NCI-H1092 (cell line): ENCODE measurements at places on chromosomes 3 and 15.

DNA sequence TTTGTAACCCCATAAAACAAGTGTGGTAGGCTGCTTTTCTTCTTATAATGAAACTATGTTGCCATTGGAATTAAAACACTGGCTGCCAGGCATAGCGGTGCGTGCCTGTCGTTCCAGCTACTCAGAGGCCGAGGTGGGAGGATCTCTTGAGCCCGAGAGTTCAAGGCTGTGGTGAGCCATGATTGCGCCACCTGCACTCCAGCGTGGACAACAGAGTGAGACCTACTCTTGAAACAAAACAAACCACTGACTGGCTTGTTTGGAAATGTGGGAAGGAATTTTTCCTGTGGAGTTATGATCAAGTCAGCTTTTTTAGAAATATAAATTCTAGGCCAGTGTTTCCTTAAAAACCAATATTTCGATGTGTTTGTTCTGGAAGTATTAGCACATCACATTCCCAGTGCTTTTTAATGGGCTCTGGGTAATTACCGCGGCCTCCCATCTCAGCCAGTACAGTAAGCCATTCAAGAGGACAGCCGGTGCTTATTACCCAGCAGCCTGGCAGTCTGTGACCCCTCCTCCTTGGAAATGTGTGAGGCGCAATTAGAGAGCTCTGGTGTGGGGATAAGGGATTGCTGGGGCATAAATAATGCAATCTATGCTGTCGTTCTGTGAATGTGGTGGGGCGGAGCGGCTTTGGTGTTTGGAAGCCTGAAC lies 58.3 kb upstream of the TRAK1 start:
- DNase-seq = peak; percentile 75

- DNase-seq = no peak
These were observed 19.2 kb upstream of the ITPKA start for GRCh38 chr15:41474436-41474835.

- no peak for DNase-seq
These were observed 12.8 kb upstream of the ARRDC4 start for GRCh38 chr15:97947465-97948260.

DNA sequence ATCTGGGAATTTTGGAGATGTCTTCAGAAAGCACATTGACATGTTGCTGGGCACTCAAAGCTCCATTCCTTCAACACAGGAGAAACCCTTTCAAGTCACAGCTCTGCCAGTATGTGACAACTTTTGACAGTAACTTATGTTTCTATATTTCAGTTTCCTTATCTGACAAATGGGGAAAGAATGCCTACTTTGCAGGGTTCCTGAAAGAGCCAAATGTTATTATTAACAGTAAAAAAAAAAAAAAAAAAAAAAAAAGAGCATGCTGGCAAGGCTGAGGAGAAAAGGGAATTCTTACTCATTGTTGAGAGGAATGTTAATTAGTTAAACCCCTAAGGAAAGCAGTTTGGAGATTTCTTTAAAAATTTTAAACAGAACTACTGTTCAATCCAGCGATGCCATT lies 272.5 kb upstream of the TGFBR2 start:
- DNase-seq = no peak

DNA sequence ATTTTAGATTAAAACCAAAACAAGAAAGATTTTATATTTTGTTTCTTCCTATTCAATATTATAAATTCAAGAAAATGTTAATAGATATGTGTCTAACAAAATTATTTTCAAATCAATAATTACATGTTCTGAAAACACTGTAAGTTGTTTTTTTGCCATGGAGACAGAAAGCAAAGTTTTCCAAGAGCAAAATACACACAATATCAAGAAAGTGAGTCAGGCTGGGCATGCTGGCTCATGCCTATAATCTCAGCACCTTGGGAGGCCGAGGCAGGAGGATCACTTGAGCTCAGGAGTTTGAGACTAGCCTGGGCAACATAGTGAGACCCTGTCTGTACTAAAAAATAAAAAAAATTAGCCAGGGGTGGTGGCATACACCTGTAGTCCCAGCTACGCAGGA lies 71.7 kb downstream of the TTC23 start:
- DNase-seq = no peak

GRCh38 chr15:80615783-80616391 lies 79.2 kb upstream of the ABHD17C start:
- peak; percentile 70 for DNase-seq

- no peak for DNase-seq
These were observed 79.7 kb downstream of the FBN1 start for GRCh38 chr15:48565560-48566482.

GRCh38 chr3:130509008-130509407 lies 8.0 kb upstream of the COL6A6 start:
- no peak for DNase-seq

- DNase-seq = peak; percentile 28
These were observed 59.7 kb downstream of the NOX5 start for GRCh38 chr15:69074001-69074842.

DNA sequence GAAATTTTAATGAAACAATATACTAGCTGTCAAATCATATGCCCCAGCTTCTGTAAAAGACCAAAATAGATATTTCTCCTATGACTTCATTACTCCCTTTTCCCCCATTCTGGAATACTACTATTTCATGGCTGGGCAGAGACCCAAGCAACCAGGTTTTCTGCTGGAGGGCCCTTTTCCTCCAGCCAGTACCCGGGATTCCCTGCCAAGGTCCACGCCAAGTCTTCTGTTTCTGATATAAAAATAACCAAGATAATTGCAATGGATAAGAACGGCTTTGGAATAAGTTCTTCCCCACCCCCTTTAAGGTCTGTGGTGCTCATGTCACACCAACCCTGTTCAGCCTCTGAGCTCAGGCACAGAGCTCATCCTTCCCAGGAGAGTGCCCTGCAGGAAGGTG lies 17.2 kb upstream of the NMNAT3 start:
- DNase-seq = no peak

GRCh38 chr3:47495111-47495510 lies 18.4 kb downstream of the ELP6 start:
- DNase-seq = no peak

- DNase-seq = no peak
These were observed 15.2 kb downstream of the ARPP21 start for GRCh38 chr3:35654476-35654875.

- DNase-seq = no peak
These were observed 110.3 kb downstream of the OXSM start for GRCh38 chr3:25900161-25900560.

- no peak for DNase-seq
These were observed 49.9 kb downstream of the RPLP1 start for GRCh38 chr15:69502470-69503045.

- no peak for DNase-seq
These were observed 110.4 kb downstream of the LRRC28 start for GRCh38 chr15:99361545-99362185.

DNA sequence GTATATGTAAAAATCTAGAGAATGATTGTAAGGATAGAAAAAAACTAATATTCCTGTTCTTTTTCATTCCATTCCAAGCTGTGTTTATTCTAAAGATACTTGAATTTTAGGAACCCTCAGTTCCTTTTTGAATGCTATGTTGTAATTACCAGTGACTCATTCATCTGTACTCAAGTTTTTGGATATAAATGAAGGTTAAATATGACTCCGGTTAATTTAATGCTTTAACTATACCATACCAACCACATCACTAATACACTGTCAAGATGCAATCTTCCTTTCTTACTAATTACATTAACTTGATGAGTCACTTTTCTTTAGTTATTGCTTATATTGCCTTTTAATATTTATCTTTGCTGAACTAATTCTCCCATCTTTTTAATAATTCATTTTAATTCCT lies 68.8 kb upstream of the ZNF148 start:
- no peak for DNase-seq

DNA sequence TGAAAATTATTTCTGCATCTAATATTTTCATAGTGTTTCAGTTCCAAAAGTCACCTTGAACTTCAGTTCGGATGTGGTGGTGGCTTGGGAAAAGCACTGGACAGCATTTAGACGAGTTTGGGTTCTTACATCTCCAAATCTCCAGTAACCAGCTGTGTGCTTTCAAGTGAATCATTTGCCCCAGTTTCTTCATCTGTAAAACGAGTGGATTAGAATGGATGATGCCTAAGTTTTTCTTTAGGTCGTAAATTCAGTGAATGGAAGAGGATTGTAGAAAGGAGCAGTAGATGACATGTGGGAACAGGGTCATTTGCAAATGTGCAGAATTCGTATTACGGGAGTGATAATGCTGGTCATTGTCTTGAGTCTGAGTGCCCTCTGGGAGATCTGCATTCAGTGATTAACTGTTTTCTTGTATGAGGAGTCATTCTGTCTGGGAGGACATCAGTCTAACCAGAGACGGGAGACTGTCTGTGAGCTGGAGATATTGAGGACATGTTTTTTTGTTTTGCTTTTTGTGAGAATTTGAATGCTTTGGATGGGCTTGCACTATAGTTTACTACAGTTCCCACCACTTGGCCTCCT lies 641.6 kb upstream of the TBL1XR1 start:
- DNase-seq = no peak

- DNase-seq = no peak
These were observed 124.2 kb downstream of the IMPG2 start for GRCh38 chr3:101195951-101196713.

DNA sequence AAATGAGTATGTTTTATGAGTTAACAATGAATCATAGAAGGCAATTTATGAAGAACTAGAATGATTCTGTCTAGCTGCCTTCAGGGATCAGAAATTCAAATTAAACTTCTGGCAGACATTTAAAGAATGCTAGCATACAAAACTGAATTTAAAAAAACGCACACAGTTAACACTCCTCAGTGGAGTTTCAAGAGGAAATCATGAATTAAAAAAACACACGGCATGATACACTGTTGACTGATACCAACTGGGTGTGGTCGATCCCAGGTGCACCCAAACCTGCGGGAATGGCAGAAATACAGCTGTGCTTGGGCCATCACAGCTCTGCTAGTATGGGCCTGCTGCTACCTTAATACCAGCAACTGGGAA lies 526.0 kb downstream of the FOXP1 start:
- no peak for DNase-seq

DNA sequence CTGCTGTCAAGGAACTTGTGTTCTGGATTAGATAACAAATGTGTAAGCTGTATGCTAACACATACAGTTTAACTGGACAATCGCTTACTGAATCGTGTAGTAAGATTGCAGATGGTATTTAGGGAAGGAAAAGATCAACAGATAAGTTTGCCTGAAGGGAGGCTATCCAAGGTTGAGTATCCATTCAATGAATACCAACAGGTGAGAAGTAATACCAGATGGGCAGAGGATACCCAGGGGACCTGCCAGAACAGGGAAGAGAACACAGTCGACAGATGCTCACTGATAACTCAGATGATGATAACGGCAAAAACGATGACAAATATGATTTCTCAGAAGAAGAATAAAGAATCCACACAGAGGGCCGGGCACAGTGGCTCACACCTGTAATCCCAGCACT lies 3.2 kb upstream of the UACA start:
- DNase-seq = no peak
